MV-4-11 (cell line): ENCODE measurements at places on chromosomes 3 and 15.

- no peak for DNase-seq
These were observed 103.3 kb downstream of the TPRA1 start for GRCh38 chr3:127487196-127487595.

- no peak for DNase-seq
These were observed 984 bp upstream of the RPP25 start for GRCh38 chr15:74957476-74958035.

DNA sequence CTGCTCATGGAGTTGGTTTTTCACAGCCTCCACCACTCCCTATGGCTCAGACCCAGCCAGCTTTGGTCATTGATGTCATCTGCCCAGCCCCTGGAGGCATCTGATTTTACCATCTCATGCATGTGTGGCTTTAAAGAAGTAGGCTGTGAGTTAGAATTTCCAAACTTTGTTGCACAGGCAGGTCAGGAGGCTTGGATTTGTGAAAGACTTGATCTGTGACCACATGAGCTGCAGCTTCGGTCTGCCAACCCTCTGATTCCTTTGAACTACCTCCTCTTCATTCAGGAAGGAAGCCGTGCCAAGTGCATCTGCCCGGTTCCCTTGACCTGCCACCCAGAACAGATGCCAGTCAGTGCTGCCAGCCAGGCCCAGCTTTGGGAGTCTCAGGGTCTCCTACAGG, 9.2 kb downstream of the CTXND1 start:
- DNase-seq: no peak

- no peak for DNase-seq
These were observed 79.1 kb downstream of the SLC25A26 start for GRCh38 chr3:66299891-66300290.

DNA sequence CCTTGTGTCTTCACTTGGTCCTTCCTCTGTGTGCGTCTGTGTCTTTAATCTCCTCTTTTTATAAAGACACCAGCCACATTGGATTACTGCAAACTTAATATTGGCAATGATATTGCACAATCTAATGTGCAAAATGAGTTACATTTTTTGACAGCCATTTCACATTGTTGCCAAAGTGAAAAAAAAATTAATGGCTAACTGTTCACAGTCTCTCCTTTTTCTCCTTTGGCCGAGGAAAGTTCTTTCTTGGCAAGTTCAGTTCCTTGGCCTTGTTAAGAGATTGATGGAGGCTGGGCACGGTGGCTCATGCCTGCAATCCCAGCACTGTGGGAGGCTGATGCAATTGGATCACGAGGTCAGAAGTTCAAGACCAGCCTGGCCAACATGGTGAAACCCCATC, 62.2 kb upstream of the ZNF280D start:
- no peak for DNase-seq

GRCh38 chr3:189833996-189834395, 202.8 kb downstream of the TP63 start:
- no peak for DNase-seq

GRCh38 chr3:57224856-57225255, 2.7 kb upstream of the APPL1 start:
- no peak for DNase-seq

DNA sequence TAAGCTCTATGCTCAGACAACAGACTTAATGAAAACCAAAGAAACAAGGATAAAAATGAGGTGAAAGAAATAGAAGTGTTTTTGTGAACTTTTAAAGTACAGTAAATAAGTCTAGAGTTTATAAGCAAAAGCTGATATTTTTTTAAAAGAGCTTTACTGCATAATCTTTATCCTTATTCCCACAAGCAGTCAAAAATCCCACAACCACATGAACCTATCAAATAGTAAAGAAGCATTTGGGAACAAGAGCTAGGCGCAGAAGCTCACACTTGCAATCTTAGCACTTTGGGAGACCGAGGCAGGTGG, 103.8 kb upstream of the TJP1 start:
- DNase-seq: no peak

GRCh38 chr3:24981309-24981708, 446.8 kb upstream of the RARB start:
- no peak for DNase-seq
